T follicular helper cell (primary cell): ENCODE measurements at places on chromosomes 1 and 21.

GRCh38 chr1:114455102-114455785 is 55.8 kb downstream of the TRIM33 start:
- DNase-seq: no peak

DNA sequence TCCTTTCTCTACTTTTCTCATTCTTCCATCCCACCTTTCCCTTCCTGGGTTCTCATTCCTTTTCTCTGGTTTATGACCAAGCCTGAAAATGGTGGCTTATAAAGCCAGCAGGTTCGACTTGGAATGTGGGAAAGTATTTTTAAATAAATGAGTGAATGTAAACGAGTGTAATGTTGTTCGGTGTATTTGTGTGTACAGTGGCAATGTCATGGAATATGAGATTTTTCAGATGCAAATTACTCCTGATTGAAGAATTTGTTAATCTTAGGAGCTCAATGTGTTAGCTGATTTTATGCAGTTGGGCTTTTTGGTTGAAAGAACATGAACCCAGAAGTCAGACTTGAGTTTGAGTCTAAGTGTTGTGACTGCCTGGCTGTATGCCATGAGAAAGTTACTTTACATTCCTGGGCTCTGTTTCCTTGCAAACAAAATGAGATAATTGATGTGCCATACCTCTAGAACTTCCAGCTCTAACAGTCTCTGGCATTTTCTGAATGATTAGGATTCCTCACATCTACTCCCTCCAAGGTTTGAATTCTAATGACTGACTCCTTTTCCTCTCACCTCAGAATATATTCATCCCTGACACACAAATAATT is 6.6 kb downstream of the SGIP1 start:
- no peak for DNase-seq

- DNase-seq: no peak
Measured at GRCh38 chr1:145995964-145996432, 381 bp downstream of the TXNIP start.

- DNase-seq: no peak
Measured at GRCh38 chr1:187283984-187284383, 455.2 kb downstream of the PLA2G4A start.

- no peak for DNase-seq
Measured at GRCh38 chr1:9366298-9366697, 73.6 kb downstream of the SPSB1 start.

GRCh38 chr1:41490911-41491310 is 6.4 kb upstream of the EDN2 start:
- no peak for DNase-seq

GRCh38 chr1:78142736-78143135 is 97.0 kb downstream of the GIPC2 start:
- no peak for DNase-seq

DNA sequence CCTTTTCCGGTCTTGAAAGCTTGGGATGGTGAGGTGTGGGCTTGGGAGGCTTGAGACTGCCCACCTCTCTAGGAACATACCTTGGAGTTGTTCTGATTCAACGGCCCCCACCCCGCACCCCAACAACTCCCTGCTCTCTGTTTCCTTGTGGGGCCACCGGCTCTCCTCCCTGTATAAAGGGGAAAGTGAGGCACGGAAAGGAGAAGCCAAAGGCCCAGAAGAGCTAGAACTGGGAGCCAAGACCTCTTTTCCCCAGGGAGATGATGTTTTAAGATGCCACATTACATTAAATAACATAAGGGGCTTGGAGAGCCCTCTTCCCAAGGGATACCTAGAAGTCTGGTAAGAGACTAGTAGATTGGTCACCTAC is 1.2 kb upstream of the DLGAP3 start:
- no peak for DNase-seq

GRCh38 chr1:53378932-53379661 is 51.2 kb upstream of the LRP8 start:
- DNase-seq: no peak

DNA sequence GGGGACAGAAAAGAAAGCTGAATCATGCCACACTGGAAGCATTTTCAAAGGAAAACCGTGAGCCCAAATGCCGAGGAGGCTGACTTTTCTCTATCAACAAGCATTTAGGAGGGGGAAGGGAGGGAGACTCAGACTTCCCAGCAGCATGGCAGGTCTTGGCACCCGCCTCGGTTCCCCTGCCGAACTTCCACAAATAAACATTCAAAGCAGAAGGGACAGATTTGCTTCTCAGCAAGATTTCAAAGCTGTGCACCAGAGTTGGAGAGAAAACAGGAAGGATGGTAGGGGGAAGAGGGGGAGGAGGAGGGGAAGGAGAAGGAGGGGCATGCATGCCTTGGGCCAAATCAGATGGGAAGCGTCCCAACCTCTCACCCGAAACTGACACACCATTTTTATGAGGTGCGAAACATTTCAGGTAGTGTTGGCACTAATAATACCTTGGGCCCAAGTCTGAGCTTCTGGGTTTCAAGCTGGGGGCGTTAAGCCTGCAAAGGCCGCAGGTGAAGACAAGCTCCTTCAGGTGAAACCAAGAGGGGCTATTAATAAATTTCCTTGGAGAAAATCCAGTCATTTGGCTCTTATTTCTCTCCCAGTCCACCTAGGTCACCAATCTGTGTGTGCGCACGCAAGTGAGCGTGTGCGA is 26.4 kb downstream of the ABCA4 start:
- DNase-seq: no peak

DNA sequence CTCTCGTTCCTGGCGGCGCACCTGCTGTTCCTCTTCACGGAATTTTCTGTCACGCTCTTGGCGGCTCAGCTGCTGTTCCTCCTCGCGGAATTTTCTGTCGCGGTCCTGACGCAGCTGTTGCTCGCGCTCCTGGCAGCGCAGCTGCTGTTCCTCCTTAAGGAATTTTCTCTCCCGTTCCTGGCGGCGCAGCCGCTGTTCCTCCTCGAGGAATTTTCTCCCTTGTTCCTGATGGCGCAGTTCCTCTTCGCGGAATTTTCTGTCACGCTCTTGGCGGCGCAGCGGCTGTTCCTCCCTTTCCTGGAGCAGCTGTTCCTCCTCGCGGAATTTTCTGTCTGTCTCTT is 6.4 kb downstream of the TCHH start:
- DNase-seq: no peak

DNA sequence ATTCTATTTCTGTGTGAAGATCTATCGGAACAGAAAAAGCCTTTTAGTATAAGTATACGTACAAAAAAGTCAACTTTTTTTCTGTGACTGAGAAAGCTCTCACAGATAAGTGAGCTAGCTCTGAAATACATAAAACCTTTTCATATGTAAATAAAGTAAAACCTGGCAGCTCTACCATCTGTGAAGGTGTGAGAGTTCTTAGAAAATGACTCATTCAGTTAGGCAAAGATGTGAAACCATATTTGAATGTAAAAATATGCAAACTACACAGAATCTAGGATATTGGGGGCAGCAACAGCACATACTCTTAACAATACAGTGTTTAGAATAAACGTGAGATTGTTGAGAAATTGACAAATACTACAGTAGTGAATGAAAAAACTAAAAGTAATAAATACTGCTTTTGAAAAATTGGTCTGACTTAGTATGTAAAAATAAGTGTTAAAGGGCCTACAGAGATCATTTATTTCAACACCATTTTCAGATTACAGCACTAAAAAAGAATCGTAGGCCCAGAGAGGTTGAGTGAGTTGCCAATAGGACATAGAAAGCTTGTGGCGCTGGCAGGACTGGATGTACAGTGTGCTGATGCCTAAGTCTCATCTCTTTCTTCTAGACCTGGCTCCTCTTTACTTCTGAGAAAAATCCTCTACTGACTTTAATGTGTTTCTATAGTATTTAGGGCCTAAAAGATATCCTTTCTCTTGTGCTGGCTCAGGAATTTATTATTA is 19.8 kb downstream of the ATP6V1G3 start:
- no peak for DNase-seq

DNA sequence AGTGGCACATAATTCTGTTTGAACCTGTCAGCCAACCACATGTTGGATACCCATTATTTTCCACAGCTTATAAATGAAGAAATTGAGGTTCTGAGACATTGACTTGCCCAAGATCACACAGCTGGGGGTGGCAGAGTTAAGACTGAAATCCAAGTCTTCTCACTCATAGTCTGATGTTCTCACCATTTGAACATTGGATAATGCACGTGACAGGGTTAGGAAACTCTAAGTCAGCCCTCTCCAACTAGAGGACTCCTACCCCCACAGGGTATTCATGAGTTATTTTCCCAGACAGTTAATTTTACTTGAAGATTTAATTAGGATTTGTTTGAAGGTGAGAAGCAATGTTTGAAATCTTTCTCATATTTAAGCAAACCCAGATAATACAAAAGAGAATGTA is 38.1 kb upstream of the C1orf105 start:
- no peak for DNase-seq

GRCh38 chr1:43222879-43223278 is 46.9 kb upstream of the TMEM125 start:
- DNase-seq: no peak

DNA sequence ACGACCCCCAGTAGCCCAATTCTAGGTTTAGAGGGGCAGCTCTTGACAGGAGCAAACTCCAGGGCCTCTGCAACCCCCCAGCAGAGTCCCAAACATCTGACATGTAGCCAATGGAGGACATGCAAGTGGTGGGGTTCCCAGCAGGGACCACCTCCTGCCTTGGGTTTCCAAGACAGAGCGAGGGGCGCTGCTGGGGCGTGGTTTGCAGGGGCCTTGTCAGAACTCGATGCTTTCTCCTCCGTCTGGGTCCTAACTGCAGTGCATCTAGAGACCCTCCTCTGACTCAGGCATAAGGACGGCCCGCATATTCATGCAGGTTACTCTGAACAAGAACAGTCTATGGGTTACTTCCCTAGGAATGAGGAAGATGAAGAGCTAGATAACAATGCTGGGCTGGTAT is 17.2 kb downstream of the EPHX1 start:
- no peak for DNase-seq

GRCh38 chr1:232921381-232921780 is 29.0 kb upstream of the NTPCR start:
- no peak for DNase-seq

- no peak for DNase-seq
Measured at GRCh38 chr1:24257373-24257772, 61.8 kb upstream of the GRHL3 start.

DNA sequence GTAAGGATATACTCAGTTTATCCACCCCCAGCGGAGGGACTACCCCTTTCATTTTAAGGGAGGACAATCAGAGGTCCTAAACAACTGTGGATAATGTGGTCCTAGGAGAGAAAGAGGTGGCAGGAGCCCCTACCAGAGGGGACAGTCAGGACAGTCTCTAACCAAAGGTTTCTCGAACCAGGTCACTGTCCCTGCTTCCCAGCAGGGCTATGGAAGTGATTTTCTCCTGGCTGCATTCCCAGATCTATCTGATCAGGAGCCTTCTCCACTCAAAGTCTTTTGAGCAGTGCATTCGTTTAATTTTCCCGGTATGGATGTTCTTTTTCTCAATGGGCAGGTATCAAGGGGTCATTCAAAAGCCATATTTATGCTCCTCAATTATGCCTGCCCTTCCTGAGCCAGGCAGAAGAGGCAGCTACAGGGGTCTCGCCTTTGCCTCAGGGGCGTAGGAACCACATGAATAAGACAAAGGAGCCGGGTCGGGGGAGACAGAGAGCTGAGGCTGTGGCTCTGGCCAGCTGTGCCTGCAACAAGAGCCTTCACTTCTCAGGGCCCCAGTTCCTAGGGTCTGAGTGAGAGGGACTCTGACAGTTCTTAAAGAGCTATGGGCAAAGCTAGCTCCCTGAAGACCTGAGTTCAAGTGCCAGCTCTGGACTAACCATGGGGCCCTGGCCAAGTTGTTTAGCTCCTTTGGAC is 62.5 kb upstream of the DMRTB1 start:
- DNase-seq: no peak

GRCh38 chr21:31043471-31043870 is 5.2 kb upstream of the KRTAP19-8 start:
- DNase-seq: no peak

DNA sequence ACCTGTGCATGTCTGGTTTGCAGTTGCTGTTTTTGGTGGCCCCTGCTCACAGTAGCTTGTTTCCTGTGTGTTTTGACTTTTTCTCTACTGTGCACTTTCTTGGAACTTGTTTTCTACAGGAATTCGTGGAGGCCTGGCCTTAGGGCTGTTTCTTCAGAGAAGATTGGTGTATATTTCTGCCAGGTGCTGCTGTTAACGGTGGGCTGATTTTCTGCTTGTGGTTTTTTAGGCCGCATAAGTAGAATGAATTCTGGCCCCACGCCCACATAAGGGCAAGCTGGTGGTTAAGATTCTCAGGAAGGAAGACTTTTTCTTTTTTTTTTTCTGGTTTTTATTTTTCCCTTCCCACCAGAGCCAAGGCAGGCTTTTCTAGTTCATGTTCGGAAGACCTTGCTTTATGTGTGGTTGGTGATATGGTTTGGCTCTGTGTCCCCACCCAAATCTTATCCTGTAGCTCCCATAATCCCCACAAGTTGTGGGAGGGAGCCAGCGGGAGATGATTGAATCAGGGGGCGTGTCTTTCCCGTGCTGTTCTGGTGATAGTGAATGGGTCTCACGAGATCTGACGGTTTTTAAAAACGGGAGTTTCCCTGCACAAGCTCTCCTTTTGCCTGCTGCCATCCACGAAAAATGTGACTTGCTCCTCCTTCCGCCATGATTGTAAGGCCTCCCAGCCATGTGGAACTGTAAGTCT is 71.5 kb upstream of the DISP3 start:
- DNase-seq: no peak

DNA sequence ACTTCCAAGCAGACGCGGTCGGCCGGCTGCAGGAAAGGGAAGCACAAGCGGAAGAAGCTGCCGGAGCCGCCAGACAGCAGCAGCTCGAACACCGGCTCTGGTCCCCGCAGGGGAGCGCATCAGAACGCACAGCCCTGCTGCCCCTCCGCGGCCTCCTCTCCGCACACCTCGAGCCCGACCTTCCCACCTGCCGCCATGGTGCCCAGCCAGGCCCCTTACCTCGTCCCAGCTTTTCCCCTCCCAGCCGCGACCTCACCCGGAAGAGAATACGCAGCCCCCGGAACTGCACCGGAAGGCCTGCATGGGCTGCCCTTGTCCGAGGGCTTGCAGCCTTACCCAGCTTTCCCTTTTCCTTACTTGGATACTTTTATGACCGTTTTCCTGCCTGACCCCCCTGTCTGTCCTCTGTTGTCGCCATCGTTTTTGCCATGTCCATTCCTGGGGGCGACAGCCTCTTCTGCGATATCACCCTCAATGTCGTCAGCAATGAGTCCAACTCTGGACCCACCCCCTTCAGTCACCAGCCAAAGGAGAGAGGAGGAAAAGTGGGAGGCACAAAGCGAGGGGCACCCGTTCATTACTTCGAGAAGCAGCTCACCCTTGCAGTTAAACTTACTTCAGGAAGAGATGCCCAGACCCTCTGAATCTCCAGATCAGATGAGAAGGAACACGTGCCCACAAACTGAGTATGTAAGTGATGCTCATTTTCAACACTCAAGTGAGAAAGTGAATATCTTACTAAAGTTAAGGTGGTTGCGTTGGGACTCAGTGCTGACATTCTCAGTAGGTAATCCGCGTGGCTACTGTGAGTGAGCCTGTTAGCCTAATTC is 25.5 kb downstream of the UTS2 start:
- no peak for DNase-seq

GRCh38 chr1:33056426-33056825 is 19.7 kb upstream of the AK2 start:
- DNase-seq: no peak

DNA sequence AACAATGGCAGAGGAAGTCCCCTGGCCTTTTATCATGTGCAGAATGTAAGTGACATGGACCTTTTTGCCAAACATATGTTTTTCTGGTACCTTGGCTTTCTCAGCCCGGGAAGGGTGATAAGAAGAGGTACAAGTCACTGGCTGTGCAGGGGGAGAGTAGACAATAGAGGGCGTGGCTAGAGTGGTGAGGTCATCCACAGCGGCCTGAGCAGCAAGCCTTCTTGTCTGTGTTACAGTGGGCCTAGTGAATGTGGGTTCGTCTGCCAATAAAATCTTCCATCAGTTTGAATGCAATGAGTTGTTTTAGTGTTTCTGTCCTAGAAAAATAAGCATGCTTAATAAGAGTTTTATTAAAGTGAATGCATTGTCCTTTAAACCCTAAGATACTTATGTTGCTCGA is 59.0 kb upstream of the PGD start:
- DNase-seq: no peak
